Right atrium auricular region (tissue), 2 donors: ENCODE measurements at places on chromosomes 16 and 17.

- no peak for DNase-seq
Observed at GRCh38 chr17:66654106-66654740, 180.7 kb upstream of the CACNG5 start.

DNA sequence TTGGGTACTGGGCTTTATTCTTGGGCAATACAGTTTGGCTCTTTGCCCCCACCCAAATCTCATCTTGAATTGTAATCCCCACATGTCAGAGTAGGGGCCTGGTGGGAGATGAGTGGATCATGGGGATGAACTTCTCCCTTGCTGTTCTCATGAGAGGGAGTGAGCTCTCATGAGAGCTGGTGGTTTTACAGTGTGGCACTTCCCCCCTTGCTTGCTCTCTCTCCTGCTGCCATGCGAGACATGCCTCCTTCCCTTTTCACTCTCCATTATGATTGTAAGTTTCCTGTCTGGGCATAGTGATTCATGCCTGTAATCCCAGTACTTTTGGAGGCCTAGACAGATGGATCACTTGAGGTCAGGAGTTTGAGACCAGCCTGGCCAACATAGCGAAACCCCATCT is 18.1 kb upstream of the CNEP1R1 start:
- DNase-seq: no peak

DNA sequence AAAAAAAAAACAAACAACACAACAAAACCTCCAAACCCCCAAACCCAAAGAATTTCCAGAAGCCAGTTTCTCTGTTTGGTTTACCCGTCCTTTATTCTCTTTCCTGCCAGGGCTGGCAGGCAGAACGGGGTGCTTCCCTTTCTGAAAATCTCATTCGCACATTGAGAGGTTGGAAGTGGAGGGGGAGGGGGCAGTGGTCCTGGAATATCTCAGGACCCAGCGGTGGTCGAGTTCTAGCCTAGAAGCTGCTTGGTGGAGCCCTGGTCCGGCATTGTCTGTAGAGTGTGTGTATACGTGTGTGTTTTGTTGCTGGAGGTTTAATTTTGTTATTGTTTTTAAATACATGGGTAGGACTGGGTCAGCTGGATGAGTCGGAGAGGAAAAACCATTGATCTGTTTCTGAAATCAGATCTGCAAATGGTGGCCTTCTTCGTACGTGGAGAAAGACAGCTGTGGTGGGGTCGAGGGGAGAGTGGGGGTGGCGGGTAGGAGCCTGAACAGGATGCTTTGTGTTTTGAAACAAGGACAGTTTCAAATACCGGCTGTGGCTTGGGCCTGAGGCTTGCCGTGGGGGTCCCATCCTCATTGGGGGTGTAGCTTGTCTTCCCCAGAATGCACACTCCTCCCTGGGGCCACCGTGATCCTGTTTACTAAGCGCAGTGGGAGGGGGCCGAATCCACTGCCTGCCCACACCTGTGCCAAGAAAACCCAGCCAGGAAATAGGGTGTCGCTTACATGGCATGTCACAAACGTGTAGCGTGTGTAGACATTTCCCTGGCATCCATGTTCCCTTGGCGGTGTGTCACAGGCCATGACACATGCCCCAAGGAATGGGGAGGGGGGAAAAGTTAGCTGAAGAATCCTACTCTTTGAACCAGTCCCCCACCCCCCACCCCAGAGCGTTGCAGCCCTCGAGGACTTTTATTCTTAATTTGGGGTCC is 1.6 kb downstream of the CMIP start:
- DNase-seq: no peak

DNA sequence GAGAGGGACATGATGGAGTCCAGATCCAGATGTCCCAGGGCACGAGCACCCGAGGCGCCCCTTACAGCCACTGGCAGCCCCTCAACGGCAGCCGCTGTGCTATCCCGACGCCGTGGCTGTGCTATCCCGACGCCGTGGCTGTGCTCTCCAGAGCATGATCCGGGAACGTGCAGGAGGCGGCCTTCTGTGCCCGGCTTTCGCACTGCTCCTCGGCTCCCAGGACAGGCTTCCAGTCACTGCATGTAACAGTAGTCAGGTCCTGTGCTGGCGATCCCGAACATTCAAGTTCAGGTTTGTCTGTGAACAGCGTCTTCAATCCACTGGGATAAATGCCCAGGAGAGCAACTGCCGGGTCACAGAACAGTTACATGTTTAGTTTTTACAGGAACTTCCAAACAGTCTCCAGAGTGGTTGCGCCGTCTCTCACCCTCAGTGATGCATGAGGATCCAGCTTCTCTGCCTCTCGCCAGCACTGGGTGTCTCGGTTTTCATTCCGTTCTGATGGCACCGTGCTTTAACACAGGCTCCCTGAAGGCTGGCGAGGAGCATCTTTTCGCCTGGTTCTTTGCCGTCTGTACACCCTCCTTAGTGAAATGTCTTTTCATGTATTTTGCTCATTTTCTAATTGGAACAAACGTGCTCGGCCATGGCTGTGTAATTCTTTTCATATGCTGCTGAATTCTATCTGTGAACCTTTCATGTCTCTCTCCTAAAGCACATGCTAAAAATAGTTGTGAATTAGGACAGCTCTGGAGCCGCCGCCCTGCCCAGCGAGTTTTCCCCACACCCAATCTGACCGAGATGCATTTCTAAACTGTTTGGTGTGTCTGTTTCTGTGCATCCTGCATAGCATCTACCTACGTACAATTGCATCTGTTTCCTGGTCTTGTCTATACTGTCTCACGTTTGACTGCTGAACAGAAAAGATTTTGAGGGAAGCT is 72.6 kb upstream of the METRNL start:
- peak; percentile 32 for DNase-seq

DNA sequence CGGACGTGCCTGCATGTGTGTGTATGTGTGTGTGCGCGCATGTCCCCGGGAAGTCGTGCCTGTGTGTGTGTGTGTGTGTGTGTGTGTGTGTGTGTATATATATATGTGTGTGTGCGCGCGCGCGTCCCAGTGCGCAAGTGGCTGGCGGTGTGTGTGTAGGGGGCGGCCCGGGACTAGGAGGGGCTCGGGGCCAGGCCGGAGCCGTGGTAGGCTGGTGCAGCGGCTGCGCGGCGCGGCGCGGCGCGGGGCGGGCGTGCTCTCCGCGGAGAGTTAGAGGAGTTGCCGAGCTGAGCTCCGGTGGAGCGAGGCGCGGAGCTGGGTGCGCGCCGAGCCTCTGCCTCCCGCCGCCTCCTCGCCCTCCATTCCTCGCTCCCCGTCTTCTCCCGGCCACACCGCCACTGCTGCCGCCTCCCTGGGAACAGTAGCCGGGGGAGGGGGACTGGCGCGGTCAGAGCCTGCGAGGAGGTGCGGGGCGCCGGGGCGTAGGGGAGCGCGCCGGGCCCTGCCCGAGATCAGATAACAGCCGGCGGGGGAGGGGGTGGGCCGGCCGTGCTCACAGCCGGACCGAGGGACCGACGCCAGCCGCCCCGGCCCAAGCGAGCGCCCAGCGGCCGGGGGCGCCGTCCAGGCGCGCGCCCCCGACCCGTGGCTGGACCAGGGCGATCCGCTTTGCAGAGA is at the start of gene KCNJ12:
Gene KCNJ12, plus strand, starts transcription at position 277 of the 678 bp plus-strand sequence. CDS start 38,986 bp downstream, outside the sequence.
- no peak for DNase-seq

DNA sequence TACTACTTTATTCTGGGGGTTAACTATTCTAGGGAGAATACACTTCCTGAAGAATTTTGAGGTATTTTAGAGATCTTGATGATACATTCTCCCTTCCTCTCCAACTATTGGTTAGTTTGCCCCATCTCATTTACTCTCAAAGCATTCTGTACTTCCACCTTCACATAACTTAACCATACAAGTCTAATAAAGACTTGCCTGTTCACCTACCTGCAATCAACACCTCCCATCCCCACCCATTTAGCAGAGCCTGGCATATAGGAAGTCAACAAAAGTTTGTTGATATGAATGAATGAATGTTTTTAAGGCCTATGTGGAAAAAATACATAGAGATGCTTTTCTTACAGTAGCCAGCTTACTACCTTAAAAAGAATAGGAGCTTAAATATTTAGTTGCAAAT is 50.8 kb downstream of the MYO1D start:
- no peak for DNase-seq

DNA sequence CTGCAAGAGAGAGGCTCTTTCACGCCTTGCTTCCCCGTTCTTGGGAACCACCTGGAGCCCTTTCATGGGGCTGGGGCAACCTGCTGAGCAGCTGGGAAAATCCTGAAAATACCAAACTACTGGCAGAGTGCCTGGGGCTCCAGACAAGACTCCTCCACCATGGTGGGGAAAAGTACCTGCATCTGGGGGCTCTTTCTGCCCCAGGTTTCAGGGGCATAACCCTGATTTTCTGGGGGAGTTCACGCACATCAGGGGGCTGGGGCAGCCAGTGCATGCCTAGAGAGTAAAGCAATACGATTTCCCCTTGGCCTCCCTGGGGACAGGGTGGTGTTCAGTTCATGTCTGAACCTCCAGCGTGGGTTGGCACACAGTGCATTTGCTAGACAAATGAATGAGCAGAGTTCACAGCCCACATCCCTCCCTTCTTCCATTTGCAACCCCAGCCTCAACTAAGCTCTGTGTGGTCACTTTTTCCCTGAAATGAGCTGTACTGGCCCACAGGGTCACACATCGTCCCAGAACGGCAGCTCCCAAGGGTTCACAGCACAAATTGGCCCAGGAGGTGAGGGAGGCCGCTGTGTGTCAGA is 5.2 kb upstream of the CDC42EP4 start:
- DNase-seq: no peak

GRCh38 chr16:58280846-58281301 is 14.0 kb downstream of the PRSS54 start:
- DNase-seq: no peak

GRCh38 chr17:14089179-14089578 is 19.9 kb downstream of the COX10 start:
- no peak for DNase-seq

DNA sequence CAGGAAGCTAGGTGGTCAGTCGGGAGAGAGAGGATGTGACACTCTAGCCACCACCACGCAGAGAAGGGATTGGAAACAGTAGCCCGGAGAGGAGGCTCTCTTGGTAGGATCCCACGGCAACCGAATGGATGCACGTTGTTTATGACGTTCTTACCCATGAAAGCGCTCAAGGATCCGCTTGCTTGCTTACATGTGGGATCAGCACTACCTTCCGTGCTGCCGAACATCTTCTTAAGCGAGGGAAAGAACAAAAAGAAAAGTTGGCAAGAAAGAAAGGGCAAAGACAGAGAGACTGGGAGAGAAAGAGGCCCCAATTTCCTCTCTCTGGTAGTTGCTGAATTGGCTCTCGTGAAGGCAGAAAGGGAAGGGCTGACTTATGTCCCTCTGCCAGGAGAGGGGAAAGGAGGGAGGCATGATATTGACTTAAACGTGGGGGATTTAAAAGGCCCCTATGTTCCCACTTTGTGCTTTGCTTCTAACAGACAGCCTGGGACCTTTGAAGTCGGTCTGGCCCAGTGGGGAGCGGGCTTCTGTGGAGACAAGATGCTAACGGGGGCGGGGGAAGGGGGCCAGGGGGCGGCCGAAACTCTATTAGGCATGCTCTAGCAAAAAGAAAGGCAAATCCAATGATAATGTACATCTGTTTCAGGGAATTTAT is 35.4 kb downstream of the SNX20 start:
- DNase-seq: no peak

- DNase-seq: no peak
Observed at GRCh38 chr17:72135546-72136325, 14.9 kb downstream of the SOX9 start.

GRCh38 chr16:19029980-19030379 is 37.4 kb upstream of the COQ7 start:
- DNase-seq: no peak

GRCh38 chr17:32303781-32304288 is 38.1 kb downstream of the C17orf75 start:
- DNase-seq: no peak

- no peak for DNase-seq
Observed at GRCh38 chr16:48299471-48299870, 52.1 kb upstream of the ABCC11 start.

DNA sequence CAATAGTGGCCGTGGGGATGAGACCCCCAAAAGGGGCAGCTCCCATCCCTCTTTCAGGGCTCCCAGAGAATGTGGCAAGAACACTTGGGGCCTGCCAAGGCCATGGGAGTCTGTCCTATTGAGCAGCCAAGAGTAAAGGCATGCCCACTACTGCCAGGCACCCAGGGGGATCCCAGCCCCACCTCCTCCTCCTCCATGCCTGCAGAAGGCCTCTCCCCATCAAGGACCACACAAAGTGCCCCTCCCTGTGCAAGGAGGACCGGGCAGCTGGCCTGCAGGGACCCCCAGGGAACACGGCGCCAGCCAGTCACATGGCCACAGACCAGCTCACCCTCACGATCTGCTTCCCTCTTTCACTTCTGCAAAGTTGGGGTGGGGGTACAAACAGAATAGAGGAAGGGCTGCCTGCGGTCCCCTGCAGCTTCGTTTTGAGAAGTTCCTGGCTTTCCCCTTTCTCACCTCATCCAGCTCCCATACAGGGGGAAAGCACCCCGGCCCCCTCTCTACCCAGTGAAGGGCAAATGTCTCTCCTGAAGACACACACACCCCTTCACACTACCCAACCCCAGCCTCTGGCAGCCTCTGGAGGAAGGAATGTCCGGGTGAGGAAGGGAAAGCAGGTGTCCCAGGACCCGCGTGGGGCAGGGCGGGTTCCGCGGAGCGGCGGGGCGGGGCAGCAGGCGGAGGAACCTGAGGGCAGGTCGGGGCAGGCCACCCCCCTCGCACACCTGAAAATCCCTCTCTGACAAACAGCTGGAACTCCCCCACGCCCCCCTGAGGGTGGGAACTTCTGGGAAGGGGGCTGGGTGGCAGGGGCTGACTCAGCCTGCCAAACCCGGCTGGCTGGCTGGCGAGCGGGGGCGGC is 2.0 kb downstream of the PPP1R9B start:
- no peak for DNase-seq

DNA sequence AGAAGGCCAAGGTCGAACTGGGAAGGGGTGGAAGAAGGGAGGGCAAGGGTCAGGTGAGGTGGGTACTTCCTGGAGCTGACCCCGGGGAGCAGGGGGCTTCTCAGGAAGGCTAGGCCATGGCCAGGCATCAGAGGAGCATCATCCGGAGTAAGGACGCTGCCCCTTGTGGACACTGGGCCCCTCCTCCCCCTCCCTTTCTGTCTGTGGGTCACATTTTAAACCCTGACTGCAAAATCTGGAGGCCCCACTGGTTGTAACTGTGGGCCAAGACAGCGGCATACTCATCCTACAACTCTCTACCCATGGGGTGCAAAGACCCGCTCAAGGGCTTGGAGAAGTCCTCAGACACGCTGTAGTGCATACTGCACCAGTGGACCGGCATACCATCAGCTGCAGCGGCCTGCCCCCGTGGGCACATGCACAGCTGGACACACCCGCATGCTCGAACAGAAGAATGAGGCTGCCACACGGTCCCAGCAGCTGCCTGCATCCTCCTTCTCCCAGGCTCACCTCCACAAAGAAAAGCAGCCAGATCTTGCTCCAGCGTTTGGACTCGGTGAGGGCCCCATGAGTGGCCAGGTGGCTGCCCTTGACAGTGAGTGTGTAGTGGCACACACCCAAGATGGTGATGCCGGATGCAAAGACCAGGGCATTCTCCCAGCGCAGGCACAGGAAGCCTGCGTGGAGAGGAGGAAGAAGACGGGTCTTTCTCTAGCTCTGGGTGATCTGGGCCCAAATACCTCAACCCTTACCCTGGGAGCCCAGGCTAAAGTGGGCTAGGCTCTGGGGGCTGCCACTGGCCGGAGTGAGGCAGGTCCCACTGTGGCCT is 1.2 kb downstream of the FADS6 start:
- DNase-seq: no peak

- peak; percentile 69 for DNase-seq
Observed at GRCh38 chr17:59331929-59332748, 684 bp downstream of the YPEL2 start.

- no peak for DNase-seq
Observed at GRCh38 chr17:67211742-67212141, 33.3 kb downstream of the HELZ start.
